ENCODE measurements at places on chromosomes 2 and 18.
A peak's percentile ranks its signal among the peaks of the same experiment; 100 is the strongest.

GRCh38 chr18:9987345-9987744 lies 73.5 kb downstream of the VAPA start:
- peak; percentile 58 for DNase-seq

- DNase-seq, result no peak
Observed at GRCh38 chr2:42585779-42586178, 17.3 kb downstream of the MTA3 start.

- peak; percentile 33 for DNase-seq
Observed at GRCh38 chr2:135775420-135775819, 33.8 kb downstream of the UBXN4 start.

DNA sequence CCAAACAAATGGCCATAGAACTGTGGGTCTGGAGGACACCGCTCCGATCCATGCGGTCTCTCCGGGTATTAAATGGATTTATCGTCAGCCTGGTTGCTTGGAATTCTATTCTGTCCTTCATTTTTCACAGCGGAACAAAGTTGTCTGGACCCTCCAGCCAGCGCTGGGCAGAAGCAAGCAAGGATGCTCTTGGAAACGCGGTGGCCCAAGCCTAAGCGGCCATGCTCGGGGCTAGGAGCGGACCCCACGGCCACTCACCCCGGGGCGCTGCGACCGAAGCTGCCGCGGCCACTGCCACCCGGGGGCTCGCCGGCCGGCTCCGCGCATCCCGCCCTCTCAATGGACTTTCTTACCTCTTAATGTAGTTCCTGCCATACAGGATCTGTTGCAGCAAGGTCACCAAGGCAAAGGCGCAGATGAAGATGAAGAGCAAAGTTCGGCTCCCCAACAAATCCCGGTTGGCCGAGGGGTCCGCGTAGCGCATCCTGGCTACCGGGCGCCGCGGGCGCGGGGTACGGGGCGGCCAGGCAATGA lies 761 bp downstream of the ST8SIA5 start:
- DNase-seq, result no peak

DNA sequence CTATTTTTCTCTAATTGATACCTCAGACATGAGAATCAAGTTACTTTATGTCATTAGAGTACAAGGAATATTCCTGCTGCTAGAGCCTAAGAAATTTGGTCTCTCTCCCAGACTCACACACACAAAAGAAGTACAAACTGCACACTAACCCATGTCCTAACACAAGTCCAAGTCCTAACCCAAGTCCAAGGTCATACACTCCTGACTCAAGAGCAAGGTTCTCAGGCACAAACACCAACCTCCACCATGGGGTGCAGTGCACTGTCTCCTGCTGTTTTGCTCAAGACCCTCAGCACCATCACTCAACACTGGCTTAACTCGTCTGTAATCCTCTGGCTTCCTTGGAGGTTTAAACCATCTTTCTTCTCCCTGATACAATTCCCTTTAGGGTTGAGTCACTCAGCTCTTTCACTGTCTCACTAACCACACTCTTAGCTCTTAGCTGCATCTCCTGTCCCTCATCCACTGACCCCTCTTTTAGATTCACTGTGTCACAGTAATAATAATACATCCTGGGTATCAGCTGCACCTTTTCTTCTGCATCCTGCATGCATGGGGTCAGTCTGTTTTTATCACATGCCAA lies 129.8 kb downstream of the BCL2L11 start:
- no peak for DNase-seq

Data from left cardiac atrium (tissue), 4 donors.